Eye (tissue), 1 donor: ENCODE measurements at places on chromosomes 11 and 22.

DNA sequence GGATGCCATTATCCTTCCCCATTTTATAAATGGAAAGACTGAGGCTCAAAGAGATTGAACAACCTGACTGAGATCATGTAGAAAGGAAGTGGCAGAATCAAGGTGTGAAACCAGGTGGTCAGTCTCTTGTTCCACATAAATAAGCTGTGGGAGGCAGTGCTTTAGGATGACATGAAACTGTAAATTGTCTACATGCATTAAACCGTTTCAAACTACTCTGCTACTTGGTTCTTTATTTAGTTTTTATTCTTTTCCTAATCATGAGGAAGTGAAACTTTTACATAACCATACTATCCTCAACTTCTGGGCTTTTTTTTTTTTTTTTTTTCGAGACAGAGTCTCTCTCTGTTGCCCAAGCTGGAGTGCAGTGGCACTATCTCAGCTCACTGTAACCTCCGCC is 34.9 kb downstream of the CADM1 start:
- DNase-seq, result no peak

GRCh38 chr22:36764060-36764459 is 11.9 kb downstream of the IFT27 start:
- DNase-seq, result no peak

DNA sequence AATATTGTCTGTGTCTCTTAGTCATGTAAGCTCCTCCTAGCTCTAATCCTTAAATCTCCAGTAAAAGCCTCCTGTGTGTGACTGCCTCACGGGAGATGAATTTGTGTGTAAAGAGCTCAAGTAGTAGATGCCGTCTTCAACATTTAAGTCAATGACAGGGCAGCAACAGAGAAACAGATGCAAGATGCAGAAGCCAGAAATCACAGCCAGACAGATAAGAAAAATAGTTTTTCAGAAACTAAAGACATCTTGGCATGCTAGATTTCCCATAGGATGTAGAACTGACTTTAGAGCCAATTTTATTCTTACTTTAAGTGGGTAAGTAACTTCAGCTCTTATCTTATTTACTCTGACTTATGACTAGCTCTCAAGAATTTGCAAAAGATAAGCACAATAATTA is 652.8 kb downstream of the KCNA4 start:
- no peak for DNase-seq

DNA sequence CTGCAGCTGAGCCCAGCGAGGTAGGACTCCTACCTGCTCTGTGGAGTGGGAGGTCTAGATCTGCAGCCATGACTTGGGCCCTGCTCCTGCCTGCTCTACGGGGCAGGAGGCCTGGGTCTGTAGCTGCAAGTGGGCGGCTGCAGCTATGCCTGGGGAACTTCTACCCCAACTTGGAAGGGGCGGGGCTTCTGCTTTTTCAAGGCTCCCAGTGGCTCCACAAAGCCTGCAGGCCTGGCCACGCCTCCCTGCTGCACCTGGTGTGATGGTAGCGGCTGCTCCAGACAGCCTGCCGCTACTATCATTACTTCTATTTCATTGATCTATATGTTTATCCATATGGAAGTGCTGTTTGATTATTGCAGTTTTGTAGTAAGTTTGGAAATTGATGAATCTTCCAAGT is 121.2 kb downstream of the NELL1 start:
- no peak for DNase-seq

DNA sequence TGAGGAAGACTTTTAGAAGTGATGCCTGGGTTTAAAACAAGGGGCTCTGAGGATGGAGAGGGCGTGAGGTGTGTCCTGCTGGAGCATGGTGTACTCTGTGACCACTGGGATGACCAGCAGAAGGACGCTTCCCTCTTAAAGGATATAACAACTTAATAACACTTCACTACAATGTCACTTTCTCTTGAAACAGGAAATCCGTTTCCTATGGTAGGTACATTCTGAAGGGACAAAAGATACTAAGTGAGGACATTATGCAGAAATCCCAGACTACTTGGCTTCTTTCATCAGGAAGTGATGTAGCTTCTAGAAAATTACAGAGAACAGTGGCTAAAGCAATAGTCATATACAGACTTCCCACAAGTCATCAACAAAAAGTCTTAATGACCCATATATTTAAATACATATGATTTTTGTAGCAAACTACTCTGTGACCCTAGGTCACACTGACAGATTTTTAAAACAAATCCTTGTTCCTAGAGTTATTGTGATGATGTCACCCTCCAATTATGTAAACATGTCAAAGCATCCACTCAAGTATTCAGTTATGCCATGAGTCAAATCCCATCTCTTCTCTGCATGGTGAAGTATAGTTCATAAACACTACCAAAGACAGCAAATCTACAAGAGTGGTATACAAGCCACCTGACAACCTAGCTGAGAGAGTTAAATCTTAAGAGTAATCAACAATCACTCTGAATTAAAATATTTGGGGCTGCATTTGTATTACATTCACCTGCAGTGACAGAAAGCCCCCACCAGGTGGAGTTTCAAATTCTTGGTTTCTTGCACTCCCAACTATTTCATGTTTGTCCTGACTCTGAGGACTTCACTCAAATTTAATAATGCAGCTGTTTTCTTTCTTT is 32.8 kb downstream of the PITPNB start:
- DNase-seq, result peak; percentile 79

GRCh38 chr11:86182976-86183584 is 61.5 kb upstream of the EED start:
- no peak for DNase-seq

GRCh38 chr11:113806406-113806805 is 26.8 kb downstream of the CLDN25 start:
- peak; percentile 66 for DNase-seq

DNA sequence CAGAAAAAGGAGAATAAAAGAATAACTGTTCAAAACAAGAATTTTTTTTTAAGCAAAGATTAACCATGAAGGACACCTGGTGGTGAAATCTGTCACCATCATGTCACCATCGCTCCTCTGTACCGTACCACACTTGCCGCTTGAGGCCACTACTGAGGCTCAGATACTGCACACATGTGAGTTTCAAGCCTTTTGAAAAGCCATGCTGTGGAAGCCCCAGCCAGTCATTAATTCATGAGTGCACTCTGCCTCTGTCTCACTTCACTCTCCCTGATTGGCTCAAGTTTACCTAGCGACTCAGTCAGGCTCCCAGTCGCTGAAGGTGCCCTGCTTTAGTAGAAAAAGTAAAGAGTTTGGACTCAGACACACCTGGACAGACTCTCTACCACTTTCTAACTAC is 6.6 kb upstream of the MS4A12 start:
- DNase-seq, result no peak

DNA sequence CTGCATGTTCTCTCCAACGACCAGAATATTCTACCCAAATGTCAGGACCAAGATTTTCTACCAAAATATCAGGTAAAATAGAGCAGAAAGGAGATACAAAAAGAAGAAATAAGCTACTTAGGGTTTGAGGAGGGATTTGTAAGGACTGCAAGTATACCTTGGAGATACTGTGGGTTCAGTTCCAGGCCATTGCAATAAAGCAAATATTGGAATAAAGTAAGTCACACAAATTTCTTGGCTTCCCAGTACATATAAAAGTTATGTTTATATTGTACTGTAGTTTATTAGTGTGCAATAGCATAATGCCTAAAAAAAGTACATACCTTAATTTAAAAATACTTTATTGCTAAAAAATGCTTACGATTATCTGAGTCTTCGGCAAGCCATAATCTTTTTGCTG is 34.1 kb downstream of the CCDC15 start:
- DNase-seq, result no peak

GRCh38 chr11:8642196-8642841 is 40.1 kb downstream of the TRIM66 start:
- no peak for DNase-seq

DNA sequence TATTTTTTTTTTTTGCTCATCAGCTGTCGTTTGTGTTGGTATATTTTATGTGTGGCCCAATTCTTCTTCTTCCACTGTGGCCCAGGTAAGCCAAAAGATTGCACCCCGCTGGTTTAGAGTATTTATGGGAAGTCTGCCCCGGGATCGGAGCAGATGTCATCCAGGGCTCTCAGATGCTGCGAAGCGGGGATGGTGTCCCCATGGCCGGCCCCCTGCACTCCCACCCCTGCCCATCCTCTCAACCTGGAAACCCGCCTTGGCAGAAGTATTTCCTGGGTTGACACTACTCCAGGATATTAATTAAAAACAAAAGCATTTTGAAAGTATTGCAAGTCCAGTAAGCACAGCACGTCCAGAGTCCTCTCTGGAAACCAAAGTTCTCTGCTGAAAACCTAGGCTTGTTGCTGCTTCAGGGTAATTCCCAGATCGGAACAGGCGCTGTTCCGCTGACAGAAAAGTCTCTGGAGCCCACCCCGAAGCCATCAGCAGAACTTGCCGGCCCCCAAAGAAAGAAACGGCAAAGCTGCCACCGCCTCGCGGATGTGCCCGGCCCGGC is 833 bp downstream of the SCUBE2 start:
- DNase-seq, result no peak

- DNase-seq, result no peak
Measured at GRCh38 chr11:76189682-76190081, 16.6 kb downstream of the WNT11 start.

DNA sequence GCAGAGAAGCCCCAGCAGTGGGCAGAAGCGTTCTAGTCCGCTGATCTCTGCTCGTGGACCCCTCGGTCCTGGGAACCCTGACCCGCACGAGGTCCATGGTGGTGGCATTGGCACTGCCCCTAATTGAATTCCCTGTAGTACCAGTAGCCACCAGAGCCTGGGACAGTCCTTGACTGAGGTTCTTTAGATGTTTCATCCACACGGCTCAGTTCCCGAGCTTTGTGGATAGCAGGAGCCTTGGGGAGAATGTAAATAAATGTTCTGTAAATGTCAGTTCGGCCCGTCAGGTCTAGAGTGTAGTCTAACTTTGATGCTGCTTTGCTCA is 39.4 kb upstream of the SEPTIN5 start:
- DNase-seq, result no peak

- DNase-seq, result no peak
Measured at GRCh38 chr11:44530413-44531115, 34.9 kb upstream of the CD82 start.

- no peak for DNase-seq
Measured at GRCh38 chr22:24442352-24442744, 14.9 kb downstream of the ADORA2A start.

- DNase-seq, result peak; percentile 71
Measured at GRCh38 chr11:35014346-35014745, 97.9 kb downstream of the PDHX start.

- no peak for DNase-seq
Measured at GRCh38 chr11:131042041-131042390, 125.7 kb upstream of the SNX19 start.

- no peak for DNase-seq
Measured at GRCh38 chr11:22749536-22749935, 80.1 kb downstream of the SVIP start.

GRCh38 chr11:76729214-76729613 is 53.9 kb upstream of the TSKU start:
- no peak for DNase-seq

DNA sequence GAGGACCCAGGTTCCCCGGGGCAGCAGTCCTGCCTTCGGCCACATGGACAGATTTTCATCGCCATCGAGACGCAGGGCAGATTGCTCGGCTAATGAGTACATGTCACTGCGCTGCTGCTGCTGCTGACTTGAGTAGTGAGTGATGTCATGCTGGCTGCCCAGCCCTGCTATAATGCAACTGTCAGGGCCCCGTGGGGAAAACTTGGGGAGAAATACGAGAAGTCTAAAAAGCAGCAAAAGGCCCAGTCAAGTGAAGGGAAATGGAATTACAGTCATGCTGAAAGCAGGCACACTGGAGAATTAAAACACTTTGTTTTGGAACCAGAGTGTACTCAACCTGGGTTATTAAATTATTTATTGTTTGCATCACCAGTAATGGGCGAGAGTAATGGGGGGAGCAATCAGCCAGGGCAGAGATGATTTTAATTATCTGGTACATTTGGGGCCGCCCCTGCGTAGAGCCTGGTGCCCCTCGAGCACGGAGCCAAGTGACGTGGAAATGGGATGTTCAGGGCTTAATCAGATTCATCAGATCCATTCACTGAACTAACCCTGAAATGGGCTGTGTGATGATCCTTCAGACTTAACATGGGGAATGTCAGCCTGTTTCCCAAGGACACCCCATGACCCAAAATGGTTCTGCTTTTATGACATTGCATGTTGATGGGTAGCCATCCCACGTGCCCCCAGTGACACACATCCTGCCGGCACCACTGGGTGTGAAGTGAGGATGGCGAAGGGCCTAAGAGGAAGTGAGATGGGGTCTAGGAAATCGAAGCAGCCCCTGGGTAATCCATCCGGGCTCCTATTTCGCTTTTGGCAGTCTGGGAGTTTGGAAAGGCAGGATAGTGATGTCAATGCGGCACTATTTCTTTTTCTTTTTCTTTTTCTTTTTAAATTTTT is 241.6 kb upstream of the CADM1 start:
- DNase-seq, result peak; percentile 95

GRCh38 chr11:47924184-47924691 is 56.1 kb upstream of the PTPRJ start:
- DNase-seq, result no peak

DNA sequence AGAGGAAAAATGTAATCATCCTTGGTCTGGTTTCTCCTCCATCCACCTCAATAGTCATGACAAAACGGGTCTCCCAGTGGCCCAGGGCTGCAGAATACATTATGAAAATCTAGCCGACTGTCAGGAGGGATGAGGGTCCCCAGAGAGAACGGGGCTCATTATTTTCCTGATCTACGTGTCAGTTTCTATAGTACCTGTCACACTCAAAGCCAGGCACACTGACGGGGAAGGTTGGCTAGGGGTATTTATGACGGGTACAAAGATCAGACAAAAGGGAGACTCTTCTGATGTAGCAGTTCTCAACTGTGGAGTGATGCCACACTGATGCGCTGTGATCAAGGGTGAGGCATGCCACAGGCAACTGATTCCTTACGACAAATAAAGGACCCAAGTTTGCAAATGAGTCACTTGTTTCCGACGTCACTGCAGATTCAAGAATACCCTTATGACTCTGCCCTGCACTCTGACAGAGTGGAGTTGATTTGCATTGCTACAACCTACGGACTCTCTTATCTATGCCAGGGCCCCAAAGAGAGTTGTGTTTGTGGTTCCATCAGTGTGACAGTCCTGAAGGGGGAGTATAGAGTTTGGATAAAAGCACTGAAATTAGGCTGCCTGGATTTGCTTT is 188.2 kb upstream of the TBCEL start:
- no peak for DNase-seq

GRCh38 chr11:17781626-17782025 is 47.0 kb downstream of the KCNC1 start:
- no peak for DNase-seq

GRCh38 chr22:21876486-21877176 is 9.2 kb upstream of the MAPK1 start:
- peak; percentile 12 for DNase-seq

DNA sequence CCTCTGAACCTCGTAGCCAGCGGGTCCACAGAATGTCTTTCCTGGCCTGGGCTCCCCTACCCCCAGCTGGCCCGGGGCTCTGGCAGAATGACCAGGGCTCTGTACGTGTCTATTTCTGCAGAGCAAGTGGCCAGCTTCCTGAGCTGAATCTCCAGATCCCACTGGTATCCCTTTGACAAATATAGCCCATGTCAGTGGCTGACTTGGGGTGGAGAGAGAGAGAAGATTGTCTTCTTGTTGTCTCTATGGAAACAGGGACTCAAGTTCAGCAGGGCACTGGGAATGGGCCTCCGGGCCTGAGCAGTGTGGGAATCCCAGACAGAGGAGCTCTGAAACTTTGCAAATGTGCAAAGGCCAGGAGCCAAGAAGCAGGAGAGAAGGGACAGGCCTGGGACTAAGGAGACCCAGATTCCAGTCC is 33.9 kb downstream of the ANO1 start:
- DNase-seq, result peak; percentile 56
